ENCODE measurements at places on chromosomes 3 and 15.

DNA sequence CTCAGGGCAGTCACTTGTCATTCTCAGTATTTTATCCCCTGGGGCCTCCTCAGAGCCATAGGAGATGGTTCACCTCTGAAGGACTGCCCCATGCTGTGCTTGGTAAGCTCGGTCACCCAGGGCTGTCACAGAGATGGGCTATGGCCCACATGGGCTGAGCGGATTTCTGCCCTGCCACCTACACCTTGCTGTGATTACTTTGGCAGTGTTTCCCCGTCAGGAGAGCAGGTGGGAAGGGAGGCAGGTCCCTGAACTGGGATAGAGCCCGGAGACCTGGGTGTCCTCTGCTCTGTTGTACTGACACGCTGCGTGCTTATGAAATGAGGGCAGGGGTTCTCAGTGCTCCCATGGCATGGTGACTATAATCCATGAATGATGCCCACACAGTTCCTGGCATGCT, 48.9 kb downstream of the APBA2 start:
- DNase-seq = peak; percentile 39

DNA sequence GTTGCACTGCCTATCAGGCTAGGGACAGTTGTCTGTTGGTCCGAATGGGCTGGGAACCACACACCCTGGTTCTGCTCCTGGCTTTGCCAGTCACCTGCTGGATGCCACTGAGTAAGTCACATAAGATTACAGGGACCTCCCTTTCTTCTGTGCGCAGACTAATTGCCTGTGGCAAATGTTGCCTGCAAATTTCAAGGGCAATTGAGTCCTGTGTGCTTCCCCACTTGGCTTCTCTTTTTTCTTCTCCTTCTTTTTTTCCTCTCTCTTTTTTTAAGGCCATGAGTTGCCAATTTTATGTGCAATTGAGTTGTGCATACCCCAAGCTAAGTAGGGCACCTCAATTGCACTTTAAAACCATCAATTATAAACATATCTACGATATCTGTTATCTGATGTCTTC, 963.4 kb downstream of the MCTP2 start:
- DNase-seq = no peak

DNA sequence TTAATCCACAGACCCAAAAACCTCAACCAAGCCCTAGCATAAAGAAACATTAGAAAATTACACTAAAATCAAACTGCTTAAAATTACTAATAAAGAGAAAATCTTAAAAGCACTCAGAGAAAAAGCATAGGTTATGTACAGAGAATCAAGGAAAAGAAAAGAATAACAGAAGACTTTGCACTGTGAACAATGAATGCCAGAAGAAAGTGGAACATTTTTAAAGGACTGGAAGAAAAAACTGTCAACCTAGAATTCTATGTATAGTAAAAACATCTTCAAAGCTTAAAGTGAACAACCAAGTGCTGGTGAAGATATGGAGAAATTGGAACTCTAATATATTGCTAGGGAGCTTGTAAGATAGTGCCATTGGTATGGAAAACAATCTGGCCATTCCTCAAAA, 82.7 kb upstream of the SLC6A11 start:
- DNase-seq = no peak

DNA sequence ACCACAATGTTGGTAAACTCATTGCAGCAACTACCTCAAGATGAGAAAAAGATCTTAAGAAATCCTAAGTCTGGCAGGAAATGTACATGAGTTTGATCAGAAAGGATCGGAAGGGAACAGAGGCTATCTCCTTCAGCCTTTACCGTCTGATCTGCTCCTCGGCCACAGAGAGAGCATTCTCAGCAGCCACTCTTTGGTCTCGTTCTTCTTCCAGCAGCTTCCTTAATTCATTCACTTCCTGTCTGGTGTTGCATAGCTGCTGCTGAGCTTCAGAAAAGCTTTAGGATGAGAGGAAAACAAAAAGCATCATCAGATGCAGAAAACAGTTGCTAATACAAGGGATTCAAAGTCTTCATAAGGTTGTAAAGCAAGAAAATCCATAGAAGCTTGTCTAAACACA, 6.6 kb upstream of the HCLS1 start:
- no peak for DNase-seq

GRCh38 chr3:111903067-111903511, 44.0 kb downstream of the PHLDB2 start:
- DNase-seq = peak; percentile 73

DNA sequence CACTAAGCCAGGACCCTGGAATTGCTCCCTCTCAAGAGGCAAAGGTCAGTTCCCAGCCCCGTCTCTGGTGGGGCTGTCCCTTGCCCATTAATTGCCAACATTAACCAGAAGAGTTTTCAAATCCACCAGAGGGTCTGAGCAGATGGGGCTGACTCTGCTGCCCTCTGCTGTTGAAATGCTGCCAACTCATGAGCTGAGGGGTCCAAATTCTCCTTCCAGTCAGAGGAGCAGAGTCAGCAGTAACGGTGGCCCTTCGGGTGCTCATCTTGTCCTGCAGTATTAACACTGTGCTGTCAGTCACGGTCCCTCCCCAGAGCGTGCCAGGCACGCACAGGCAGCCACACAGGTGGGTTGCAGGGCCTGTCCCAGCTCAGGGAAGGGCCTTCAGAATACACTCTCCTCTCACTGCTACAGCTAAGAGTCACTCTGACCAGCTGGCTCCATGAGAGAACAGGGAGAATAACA, 10.7 kb upstream of the SPTBN5 start:
- DNase-seq = no peak

DNA sequence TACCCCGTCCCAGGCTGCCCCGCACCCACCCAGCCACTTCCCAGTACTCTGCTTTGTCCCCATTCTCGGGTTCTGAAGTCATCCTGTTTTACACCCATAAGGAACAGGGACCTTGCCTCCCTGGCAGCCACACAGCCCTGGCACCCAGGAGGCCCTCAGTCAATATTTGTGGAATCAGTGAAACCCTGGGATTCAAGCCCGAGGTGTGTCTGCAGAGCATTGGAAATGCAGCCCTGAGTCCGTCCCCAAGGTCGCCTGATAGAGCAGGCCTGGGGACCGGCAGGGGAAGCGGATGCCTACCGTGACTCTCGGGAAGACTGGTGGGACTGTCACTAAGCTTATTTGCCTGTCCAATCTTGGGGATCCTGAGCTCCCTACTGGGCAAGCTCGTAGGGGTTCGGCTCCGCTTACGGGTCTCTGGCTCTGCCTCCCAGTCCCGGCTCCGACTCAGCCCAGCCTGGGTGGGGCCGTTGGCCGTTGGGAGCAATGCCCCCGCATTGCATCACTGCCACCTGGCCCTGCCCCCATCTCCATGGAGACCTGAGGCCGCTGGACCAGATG, 64.4 kb upstream of the TAMM41 start:
- DNase-seq = no peak

- DNase-seq = no peak
These were observed 2.5 kb downstream of the ARHGAP31 start for GRCh38 chr3:119296727-119297122.
